ENCODE measurements at places on chromosomes 4 and X.

- no peak for DNase-seq
These were observed 208.1 kb downstream of the ANKRD50 start for GRCh38 chr4:124504431-124504830.

DNA sequence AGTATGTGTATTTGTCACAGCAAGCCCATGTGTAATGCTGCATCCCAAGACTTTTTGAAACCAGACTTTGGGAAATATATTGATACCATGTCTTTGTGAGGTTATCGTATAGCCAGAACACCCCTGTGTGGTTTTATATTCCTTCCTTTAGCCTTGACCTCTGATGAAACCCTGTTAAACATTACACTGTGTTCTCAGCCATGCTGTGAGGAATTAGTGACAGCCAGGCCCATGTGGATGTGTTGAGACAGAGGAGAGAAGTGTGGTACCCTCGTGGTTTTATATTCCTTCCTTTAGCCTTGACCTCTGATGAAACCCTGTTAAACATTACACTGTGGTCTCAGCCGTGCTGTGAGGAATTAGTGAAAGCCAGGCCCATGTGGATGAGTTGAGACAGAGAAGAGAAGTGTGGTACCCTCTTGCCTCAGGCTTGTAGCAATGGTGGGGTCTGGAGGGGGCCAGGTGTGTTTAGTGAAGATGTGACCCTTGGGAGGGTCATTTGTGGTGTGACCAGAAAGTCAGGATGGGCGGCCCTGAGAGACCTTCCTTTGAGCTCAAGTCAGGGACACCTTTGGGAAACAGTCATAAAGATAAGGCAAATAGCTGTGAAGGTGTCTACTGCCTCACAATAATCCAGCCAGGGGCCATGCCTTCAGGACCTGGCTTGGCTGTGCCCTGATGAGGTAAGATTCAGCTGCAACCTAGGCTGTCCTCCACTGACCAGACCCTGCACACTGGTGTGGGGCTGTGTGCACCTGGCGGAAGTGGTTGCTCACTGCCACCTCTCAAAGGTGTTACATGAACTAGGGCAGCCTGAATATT is 110.0 kb downstream of the IRF2 start:
- no peak for DNase-seq

DNA sequence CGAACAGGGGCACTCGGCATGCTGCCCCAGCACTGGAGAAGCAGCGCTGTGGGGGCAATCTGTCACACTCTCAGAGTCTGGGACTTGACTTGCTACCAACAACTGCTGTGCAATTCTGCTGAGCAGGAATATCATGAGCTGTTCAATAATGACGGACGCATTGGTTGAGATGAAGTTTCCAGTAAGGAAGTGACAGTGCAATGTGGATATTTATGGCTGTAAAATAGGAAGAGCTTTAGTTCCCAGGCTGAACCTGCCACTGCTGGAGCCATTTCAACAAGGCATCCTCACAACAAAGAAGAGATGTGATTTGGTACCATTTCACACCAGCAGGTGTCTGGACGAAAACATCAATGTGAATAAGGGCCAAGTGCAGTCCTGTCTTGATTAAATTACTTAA is 24.2 kb downstream of the CHST7 start:
- no peak for DNase-seq

- no peak for DNase-seq
These were observed 131.9 kb downstream of the ATOH1 start for GRCh38 chr4:93960450-93960849.

DNA sequence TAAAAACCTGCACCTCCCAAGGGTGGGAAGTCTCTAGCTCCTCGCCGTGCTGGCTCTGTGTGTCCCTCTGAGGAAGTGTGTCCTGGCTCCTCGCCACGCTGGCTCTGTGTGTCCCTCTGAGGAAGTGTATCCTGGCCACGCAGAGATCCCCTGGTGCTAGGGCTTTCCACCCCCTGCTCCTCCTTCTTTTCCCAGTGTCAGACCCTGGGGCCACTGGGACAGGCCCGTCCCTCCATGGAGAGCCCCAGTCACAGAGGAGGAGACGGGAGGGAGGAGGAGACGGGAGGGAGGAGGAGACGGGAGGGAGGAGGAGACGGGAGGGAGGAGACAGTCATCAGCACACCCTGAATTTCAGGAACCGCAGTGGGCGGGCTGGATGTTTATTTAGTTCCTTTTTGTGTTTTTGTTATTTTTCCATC is 53.8 kb upstream of the HGFAC start:
- no peak for DNase-seq

DNA sequence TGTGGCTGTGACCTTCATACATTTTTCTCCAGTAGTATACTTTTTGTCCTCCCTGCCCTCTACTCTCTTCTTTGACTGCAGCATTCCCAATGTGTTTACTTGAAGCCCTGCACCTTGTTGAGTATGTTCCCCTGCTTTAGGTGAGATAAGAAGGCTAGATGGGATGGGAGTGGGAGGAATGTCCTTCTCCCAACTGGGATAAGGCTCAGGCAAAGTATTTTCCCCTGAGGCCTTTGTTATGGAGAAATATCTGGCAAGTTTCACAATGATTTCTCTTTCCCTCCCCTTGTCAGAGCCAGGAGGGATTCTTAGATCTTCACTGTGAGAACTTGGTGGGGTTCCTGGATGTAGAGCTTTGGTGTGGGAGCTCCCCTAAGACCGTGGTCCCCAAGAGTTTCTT is 131.8 kb downstream of the CLCN5 start:
- DNase-seq, result no peak

DNA sequence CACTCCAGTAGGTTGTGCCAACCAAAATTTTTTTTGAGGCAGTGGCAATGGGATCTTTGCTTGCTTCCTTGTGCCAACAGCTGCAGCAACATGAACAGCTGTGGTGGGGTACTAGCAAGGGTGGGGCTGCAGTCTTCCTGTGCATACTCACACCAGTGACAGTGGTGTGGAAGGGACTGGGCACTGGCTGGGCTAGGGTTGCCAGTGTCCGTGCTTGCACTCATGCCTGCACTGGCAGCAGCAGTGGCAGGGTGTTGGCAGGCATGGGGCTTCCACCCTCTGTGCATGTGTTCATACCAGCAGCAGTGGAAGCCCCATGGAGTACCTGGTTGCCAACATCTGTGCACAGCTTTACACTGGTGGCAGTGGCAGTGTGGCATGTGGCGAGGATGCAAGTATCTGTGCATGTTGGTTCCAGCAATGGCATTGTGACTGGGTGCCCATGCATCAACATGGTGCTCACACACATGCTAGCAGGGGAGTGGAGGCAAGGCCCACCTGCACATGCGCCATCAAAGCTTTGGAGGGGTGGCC is 1312.6 kb downstream of the PCDH18 start:
- no peak for DNase-seq

GRCh38 chr4:101238706-101239105 is 108.6 kb downstream of the PPP3CA start:
- no peak for DNase-seq

DNA sequence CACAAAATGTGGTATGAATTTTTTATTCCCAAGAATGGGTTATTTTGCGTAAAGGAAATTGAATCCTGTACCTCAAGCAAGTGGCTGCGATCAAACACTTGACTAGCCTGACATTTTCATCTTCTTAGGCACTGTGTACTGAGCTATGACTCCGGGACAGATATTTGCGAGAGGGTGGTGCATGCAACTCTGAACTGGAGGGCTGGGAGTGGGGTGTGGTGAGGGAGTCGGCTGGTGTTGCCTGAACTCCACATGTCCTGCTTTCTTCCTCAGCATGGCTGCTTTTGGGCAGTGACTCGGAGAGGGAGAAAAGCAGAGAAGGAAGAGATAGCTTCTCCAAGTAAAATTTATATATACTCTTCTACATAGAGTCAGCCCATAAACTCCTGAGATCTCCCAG is 68.5 kb upstream of the GATB start:
- no peak for DNase-seq

GRCh38 chr4:168269896-168270295 is 48.7 kb downstream of the DDX60 start:
- no peak for DNase-seq

DNA sequence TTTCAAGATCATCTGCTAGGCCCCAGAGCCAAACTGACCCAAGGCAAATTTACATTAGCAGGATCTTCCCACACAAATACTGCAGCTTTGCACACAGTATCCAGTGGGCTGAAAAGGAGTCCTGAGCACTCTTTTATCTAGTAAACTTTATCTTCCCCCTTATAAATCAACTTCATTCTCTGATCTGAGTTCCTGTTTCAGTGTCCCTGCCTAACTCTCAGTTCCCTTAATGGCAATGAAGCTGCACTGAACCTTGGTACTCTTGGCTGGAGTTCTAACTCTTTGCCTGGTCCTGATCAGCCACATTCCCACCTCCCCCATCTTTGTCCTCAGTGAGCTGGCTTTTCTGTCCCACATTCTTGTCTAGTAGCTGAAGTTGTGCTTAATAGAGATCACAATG is 37.4 kb downstream of the EDA2R start:
- no peak for DNase-seq

- no peak for DNase-seq
These were observed 250.8 kb downstream of the ARHGAP24 start for GRCh38 chr4:85725721-85726170.

- no peak for DNase-seq
These were observed 624.1 kb upstream of the GNPDA2 start for GRCh38 chr4:45350438-45350837.

GRCh38 chr4:2802618-2803531 is 10.0 kb downstream of the SH3BP2 start:
- DNase-seq, result no peak

DNA sequence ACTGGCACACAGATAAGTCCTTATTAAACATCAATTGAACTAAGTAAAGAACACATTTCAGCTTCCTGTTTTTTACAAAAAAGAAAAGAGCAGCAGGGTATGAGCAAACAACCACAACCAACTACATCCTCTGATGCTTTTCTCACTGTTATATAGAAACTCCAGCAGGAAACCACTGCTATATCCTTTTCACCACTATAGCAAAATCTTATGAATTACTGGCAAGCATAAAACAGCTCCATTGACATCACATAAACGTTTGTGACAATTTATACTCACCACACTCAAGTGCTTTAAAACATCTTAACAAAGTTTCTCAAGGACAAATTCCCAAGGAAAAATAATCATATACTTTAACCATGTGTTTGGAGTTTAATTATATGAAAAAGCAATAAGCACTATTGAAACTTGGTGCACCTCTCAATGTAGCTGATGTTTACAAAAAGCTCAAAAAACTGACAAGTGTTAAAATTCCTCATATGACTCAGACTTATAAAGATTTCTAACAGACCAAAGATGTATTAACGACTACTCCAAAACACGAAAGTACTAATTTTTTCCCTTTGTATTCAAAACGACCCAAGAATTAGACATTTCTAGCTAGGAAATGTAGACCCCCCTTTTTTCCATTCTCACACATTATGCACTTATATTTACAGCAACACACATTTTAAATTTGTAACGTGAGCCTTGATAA is 12.9 kb downstream of the GPRIN3 start:
- DNase-seq, result no peak

DNA sequence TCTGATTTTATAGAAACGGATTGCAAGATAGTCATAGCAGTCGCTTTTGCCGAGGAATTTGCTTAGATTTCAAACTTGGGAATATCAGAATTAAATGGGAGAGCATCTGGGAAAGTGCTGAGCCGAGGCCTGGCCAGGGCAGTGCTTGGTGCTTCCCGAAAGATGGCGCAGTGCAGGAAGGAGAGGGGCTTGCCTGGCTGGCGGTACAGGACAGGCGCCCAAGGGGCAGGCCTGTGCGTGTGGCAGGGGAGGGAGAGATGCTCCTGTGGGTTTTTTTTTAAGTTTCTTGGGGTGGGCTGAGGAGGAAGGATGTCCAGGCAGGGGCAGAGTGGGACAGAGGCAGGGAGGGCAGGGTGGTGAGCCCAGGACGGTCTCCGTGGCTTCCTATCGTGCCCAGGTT is 241.1 kb downstream of the AFAP1 start:
- DNase-seq, result no peak

- DNase-seq, result no peak
These were observed 61.5 kb upstream of the TBL1X start for GRCh38 chrX:9403374-9403773.

DNA sequence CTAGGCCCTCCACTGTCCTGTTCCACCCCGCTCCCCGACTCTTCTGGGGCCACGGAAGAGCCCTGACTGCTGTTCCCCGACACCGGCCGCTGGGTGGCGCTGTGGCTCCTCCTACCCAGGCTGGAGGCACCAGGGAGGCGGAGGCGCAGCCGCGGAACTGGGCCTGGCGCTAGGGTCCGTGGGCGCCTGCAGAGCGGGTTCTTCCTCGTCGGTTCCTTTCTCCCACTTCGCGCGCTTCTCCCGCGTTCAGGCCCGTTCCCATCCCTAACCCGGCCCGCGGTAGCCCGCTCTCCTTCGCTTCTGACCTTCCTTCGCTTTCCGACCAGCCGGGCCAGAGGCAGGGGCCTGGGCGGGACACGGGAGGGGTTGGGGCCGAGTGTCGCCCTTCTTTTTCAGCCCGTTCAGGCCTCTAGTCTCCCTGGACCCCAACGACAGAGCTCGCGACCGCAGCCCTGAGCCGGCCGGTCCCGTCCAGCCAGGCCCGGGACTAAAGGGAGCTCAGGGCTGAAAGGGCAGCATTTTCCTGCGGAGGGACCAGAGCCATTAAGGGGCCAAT is 34.3 kb downstream of the NALF2 start:
- DNase-seq, result peak; percentile 86

DNA sequence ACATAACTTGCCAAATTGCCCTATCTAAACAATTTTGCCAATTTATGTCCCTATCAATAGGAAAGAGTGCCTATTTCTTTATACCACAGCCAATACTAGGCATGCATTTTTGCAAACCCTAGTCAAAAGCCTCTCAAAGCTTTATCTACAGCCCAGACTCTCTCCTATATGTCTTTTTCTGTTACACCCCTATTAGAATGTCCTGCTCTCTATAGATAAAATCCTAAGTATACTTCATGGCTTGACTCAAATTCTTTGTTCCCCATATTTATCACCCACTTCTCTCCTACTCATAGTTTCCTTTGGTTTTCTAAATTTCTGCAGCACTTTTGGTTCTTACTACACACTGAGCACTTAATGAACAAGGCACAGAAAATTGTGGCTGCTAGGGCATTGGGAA is 38.0 kb downstream of the NUP62CL start:
- no peak for DNase-seq

DNA sequence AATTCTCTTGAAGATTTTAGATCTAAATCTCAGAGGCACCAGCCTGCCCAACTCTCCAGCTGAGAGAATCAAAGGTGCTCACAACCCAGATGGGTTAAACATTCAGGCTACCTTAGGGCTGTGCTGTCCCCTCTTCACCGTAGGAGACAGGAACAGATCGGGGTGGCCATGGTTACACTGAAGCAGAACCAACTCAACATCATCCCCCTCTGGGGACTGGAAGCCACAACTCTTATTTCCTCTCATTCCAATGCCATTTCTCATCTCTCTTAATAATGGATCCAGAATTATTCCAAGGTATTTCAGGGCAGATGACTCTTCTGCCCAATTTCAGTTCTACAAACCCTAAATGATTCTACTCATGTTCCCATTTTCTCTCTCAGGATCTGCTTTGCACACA is 109.7 kb downstream of the NKX6-1 start:
- DNase-seq, result no peak

DNA sequence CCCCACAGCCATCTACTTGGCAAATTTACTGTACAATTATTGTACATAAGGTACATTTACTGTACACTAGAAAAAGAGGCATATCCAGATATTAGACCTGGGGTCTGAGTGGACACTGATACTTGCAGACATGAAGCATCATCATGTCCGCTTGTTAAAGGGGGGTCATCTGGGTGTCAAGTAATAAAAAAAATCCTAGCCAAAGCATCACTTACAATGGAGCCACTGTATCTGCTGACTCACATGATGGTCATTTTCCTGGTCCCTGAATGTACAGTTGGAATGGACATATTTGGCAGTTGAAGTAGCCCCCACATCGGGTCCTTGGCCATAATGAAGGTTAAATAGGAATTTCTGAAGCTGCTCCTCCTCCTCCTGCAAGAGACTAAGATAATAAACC is 228.8 kb downstream of the THOC2 start:
- DNase-seq, result no peak

Measured in mesothelial cell of epicardium (in vitro differentiated cells).